Suprapubic skin (tissue), 4 donors: ENCODE measurements at places on chromosomes 2 and 18.

- DNase-seq = no peak
Observed at GRCh38 chr2:44494006-44494405, 132.3 kb downstream of the CAMKMT start.

GRCh38 chr18:60162388-60162787 lies 210.2 kb downstream of the MC4R start:
- DNase-seq = no peak

- no peak for DNase-seq
Observed at GRCh38 chr2:226747288-226747687, 52.3 kb downstream of the IRS1 start.

DNA sequence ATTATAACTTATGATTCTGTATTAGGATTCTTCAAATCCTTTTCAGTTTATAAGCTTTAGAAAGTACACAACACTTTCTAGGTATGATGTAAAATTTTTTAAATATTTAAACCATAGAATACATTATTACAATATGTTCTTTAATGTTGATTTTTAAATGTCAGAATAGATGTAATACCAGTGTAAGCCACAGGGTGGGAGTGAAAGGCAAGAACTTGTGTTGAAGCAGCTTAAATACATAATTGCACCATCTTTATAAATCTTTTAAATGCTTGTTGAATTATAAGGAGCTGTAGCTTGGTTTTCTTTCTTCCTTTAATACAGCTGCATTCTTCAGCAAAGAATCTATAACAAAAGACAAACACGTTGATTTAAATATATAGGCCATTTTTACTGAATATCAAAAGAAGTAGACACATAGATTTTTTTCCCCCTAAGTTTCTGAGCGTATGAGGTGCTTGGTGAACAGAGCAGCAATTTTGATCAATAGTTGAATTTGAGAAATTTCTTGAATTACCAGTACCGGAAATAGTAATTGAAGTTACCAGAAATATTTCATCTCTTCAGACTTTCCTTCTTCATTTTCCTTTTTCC lies 63.0 kb downstream of the TANK start:
- no peak for DNase-seq

- no peak for DNase-seq
Observed at GRCh38 chr2:189309331-189309730, 129.8 kb upstream of the COL5A2 start.

DNA sequence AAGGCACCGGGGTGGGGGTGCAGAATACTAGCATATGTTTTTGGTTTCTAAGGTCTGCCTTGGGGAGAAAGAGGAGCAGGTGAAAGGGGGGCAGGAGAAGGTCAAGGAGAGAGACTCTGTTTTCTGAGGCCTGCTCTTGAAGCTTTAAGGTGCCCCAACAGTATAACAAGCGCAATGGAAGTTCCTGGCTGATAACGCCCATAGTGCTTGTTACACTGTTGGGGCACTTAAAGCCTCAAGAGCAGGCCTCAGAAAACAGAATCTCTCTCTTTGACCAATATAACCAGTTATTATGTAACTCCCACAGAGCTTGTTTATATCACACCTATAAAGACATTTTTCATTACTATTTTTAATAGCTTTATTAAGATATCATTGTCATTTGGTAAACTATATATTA lies 16.5 kb downstream of the OXER1 start:
- no peak for DNase-seq

DNA sequence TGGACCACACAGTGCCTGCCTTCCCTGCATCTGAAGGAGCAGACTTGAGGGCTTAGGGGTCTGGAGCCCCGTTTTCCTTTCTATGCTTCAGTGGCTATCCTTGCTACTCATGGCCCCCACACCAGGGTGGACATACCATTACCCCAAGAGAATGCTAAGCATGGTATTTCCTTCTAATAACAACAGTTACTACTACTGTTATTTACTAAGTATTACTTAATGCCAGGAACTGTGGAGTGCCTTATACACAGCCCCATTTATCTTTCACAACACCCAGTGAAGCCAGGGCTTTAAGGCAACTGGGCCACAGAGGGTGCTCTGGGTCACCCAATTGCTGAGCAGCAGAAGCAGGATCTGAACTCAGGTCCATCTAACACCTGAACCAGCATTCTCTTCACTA lies 5.8 kb upstream of the PAX8 start:
- no peak for DNase-seq

GRCh38 chr2:41959760-41960159 lies 88.1 kb upstream of the PKDCC start:
- no peak for DNase-seq

GRCh38 chr2:2164326-2164917 lies 166.7 kb downstream of the MYT1L start:
- no peak for DNase-seq

DNA sequence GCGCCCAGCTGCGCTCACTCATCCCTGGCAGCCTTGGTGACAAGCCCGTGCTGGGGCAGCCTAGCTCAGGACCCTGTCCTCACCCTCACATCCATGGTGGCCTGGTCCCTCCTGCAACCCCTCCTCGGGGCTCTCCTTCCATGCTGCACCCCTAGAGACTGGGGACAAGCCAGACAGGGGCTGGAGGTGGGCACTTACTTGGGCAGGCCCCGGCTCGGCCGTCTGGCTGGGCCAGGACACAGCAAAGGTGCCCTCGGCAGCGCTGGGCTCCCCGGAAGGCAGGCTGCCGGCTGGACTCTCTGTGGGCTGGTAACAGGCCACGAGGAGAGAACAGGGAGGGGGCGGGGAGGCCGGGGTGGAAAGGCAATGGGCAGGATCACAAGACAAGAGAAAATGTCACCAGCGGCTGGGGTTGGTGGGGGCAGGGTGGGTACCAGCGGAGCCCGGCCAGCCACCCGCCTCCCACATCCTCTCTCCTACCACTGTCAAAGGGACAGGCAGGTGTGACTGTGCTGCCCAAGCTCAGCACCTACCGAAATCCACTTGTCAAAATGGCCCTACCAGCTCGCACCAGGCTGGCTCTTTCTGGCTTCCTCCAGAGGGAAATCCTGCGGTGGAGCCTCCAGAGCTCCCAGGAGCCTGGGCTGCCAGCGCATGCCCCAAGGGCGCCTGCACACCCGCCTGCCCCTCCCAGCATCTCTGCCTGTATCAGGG lies 54.7 kb downstream of the BIN1 start:
- peak; percentile 63 for DNase-seq

DNA sequence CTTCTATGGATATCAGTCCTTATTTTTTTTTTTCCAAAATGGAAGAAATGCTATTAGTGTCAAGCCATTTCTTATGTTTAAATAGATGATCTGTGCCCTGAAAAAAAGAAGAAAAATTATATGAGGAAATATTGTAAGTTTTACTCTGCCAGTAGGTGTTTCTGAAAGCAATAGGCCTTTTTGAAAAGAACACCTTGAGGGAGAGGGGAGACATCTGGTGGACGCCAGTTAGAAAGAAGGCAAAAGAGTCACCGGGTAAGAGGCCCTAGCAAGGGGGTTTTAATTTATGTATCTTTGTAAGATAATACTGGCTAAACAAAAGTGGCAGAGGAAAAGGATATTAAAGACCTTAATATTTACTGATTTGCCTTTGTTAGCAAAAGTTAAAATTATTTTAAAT lies 56.1 kb downstream of the DYNAP start:
- no peak for DNase-seq

- DNase-seq = no peak
Observed at GRCh38 chr18:2104620-2105462, 466.5 kb downstream of the METTL4 start.

DNA sequence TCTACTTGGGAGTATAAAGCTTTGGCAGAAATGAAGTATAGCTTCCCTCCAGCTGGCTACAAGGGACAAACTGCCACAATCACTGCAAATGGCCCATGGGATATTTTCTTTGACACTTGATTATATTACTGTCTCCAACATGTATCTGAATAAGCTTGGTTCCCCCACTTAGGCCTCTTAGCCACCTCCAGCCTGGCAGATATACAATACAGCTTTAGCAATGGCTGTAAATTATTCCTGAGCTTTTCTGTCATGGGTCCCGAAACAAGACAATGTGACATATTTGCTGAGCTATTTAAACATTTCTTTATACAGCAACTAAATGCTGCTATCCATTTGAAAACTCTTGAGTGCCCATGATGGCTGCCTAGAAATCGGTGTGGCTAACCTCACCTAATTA lies 406.2 kb downstream of the SUCLG1 start:
- DNase-seq = no peak

GRCh38 chr2:232300894-232301387 lies 77.6 kb upstream of the ALPP start:
- DNase-seq = no peak

DNA sequence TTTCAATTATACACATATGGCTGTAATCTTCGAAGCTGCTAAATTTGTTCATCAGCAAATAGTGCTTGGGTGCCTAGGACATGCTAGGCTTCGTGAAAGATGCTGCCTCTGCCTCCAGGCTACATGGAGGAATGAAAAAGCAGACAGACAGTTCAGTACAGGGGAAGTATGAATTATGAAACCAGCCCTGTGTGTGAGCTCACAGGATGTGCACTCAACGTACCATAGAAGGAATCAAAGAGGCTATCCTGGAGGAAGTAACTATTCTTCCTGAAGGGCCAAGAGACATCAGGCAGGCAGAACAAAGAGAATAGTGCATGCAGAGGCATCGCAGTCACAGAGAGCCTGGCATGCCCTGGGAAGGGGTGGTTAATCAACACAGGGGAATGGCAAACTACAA lies 61.4 kb downstream of the DYM start:
- no peak for DNase-seq

GRCh38 chr2:23322567-23323197 lies 62.3 kb upstream of the KLHL29 start:
- no peak for DNase-seq

DNA sequence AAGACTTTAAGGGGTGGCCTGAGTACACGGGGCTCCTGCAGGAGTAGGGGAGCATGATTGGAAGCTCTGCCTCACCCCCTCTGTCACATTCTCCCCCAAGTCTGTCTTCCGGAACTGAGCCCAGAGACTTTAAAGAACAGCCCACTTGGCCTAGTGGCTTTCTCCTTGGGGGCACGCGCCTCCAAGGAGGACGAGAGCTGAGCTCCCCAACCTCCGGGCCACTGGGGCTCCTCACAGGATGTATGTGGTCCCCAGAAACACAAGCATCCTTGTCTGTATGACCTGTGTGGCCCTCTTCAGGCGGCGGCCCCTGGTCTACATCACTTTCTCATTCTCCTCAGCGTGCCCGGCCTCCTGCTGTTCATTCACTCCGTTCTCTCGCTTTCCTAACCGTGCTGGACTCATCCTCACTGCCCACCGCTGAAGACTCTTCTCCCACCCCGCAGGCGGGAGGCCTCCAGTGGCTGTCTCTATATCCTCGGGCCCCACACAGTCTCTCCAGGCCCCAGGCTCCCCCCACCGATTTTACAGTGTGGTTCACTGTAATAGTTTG lies 23.7 kb downstream of the KCNF1 start:
- no peak for DNase-seq

- DNase-seq = no peak
Observed at GRCh38 chr2:119550856-119551255, 6.6 kb downstream of the CFAP221 start.

GRCh38 chr18:64127172-64127571 lies 21.7 kb downstream of the LINC00305 start:
- no peak for DNase-seq

GRCh38 chr2:124213977-124214587 lies 189.0 kb downstream of the CNTNAP5 start:
- no peak for DNase-seq

DNA sequence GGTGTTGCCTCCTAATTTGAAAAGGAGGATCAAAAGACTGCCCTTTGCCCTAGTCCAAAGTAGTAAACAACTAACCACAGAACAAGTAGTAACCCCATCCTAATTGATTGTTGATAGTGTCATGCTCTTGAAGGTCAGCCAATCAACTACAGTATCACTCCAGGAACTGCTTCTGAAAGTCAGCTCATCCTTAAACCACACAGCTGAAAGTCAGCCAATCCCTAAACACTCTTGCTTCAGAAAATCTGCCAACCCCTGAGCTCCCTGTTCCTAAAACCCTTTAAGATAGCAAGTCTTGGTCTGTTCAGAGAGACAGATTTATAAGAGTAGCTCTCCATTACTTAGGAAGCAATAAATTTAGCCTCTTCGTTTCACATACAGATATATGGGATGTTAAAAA lies 51.6 kb upstream of the CPO start:
- DNase-seq = no peak

DNA sequence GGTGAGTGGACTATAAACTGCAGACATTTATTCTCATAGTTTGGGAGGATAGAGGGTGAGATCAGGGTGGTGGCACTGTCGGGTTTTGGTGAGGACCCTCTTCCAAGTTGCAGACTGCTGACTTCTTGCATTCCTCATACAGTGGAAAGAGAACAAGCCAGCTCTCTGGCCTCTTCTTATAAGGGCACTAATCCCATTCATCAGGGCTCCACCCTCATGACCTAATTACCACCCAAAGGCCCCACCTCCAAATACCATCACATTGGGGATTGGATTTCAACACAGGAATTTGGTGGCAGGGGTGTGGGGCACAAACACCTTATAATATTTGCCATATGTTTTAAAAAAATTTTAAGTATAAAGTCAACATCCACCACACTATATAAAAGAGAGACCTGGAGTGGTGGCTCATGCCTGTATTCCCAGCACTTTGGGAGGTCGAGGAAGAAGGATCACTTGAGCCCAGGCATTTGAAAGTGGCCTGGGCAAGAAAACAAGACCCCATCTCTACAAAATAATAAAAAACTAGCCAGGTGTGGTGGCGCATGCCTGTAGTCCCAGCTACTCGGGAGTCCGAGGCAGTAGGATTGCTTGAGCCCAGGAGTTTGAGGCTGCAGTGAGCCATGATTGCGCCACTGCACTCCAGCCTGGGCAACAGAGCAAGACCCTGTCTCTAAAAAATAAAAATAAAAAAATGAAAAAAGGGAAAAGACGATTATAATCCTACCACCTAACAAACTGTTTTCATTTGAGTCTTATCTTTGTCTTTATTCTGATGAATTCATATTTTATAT lies 44.0 kb downstream of the TCF7L1 start:
- DNase-seq = no peak

DNA sequence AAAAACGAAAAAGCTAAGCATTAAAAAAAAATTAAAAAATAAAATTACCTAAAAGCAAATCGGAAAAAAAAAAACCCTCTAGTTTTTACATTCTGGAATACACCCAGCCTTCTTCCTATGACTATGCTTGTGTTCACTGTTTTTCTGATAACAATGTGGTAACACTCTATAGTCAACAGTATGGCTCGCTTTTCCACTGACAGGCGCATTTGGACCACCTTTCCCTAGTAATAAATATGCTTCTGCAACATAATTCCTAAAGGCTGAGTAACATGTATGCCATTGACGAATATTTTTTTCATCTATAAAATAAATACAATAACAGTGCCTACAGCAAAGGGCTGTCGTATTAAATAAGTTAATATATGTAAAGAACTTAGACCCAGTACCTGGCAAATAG lies 27.9 kb downstream of the NOL10 start:
- no peak for DNase-seq

GRCh38 chr2:33022395-33022985 lies 75.7 kb downstream of the LTBP1 start:
- DNase-seq = no peak

GRCh38 chr2:64354857-64355680 lies 98.9 kb upstream of the LGALSL start:
- DNase-seq = no peak
